Bladder microvascular endothelial cell (primary cell): ENCODE measurements at places on chromosomes 5 and 9. TPM values are rescaled to one million over a fixed set of nuclear protein-coding genes. Genes with fewer than 3 reads are reported as not detected.

Gene F2RL1
- total RNA-seq: 7.6 and 111 TPM in 2 replicates

Gene TAF1L
- total RNA-seq: under 0.01 TPM in 1 of 2 replicates, not detected in the other

Gene SLCO6A1
- not detected in 2 replicates for total RNA-seq

Gene IL7R
- total RNA-seq: 0.97 and 1.9 TPM in 2 replicates

Gene FGF1
- total RNA-seq: 0.16 and 0.44 TPM in 2 replicates
